ENCODE measurements at places on chromosomes 1 and 21.

DNA sequence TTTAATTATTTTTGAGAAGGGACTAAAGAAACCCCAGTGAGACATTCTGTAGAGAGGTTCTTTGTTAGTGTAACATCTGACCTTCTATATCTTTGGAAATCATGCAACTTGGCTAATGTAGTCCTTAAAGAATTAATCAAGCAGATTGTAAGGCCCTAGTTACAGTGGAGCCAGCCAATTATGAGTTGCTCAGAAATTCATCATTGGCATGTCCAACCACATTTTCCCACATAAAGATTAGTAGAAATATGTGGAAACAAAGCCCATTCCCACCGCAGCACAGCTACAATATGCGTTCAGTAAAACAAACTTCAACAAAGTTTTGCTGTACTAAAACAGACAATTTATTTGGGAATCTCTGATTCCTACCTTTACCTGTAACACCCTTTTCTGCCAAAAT is 27.8 kb downstream of the WNT2B start:
- DNase-seq: no peak

DNA sequence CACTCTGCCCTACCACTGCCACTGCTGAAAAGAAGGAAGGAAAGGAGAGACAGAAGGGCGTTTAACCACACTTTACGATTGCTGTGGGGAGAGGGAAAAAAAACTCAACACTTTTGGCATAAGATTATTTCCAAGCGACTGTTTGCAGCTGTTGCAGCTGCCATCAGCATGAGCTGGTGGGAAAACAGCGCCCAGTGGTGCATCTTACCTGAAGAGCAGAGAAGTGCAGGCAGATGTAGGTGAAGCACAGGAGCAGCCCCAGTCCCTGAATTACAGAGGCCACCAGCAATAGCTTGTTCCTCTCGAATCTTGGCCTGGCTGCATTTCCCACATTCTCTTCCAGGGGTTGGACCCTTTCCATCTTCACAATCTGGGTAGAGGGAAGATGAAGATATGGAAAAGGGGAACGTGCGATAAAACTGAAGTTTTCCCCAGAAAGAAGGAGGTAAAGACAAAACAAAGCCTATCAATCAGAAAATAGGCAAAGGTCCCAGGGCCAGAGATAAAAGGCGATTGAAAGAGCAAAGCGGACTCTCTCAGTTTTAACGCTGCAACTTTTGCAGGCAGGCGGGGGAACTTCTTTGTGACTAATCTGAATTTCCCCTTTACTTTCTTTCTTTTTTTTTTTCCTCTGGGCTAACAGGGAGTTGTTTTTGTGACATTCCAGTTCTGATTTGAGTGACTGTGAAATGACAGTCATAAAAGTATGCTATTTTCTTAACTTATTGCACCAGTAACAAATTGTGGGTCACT is at the start of gene TNFSF4:
TSS of gene TNFSF4 (minus strand) at position 516 of the 753 bp plus-strand sequence. CDS start at position 361, 155 bp downstream.
- no peak for DNase-seq

- no peak for DNase-seq
Measured at GRCh38 chr21:44919913-44920693, 596 bp downstream of the ITGB2 start.

DNA sequence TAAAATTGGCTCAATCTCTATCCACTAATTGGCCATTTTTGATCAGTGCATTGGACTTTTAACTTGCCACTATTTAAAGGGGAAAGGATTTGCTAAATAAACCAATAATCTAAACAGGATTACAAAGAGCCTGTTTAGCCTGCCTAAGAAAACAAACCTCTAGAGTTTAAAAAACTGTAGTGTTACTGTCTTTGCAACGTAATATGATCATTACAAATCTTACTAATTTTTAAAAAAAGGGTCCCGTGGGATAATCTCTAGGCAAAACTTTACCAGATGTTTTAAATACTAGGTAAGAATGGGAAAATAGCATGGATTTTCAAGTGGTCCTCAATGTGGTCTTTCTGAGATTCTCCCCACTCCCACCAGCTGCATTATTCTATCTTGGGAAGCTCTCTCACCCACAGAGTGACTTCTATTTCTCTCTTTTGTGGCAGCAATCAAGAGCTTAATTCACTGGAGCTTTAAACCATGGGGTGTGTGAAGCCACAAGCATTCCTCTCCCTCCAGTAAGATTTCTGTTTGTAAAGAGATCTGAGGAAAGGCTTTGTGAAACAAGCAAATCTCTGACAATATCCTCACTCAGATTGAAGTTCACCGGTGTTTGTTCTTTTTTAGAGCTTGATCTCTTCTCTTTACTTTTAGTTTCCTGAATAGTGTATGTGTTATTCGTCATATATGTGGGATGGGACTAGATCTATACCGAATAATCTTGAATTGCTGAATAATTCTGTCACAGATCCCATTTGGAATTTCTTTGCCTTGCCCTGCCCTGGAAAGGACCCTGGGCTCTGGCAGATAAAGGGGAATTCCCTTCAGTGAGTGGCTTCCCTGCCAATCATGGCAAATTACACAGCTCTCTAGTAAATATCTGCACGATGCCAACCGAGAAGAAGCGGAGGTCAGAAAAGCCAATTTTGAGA is 132.2 kb downstream of the TLR5 start:
- no peak for DNase-seq

DNA sequence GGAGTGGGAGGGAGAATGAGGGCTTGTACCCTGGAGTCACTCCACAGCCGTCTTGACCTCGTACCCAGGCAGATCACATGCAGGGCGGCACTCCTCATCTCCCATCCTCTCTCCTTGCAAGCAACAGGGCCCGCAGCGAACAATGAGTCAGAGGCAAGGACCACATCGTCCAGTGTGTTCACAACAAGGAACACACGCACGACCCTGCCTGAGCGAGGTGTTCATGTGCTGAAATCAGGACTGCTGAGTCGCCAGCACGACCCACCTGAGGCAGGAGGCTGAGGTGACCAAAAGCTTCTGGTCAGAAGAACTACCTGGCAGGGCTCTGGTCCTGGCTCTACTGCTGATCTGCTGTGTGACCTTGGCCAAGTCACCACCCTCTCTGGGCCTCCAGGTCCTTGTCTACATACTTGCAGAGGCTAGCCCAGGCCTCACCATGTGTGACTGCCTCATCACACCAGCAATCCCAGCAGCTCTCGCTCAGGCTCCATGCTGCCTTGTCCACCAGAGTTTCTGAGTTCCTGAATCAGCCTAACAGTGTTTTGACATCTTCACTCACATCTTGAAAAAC is 78.0 kb downstream of the SSBP3 start:
- no peak for DNase-seq

GRCh38 chr1:22838965-22839364 is 128.3 kb downstream of the EPHB2 start:
- no peak for DNase-seq

DNA sequence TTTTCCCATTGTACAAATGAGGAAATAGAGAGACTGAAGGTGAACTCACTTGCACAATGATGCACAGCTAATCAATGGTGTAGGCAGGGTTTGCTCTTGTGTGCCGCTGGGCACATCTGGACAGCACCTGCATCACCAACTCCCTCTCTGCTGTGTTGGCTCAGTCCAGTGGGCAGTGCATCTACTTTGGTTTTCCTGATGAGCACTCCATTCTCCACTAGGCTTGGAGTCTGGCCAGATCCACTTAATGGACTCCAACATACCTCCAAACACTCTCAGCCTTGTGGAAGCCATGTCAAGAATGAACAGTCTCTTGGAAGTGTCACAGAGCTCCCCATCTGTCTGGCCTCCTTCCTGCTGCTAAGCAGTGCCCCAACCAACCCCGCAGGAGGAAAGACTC is 152.2 kb downstream of the HIVEP3 start:
- no peak for DNase-seq

DNA sequence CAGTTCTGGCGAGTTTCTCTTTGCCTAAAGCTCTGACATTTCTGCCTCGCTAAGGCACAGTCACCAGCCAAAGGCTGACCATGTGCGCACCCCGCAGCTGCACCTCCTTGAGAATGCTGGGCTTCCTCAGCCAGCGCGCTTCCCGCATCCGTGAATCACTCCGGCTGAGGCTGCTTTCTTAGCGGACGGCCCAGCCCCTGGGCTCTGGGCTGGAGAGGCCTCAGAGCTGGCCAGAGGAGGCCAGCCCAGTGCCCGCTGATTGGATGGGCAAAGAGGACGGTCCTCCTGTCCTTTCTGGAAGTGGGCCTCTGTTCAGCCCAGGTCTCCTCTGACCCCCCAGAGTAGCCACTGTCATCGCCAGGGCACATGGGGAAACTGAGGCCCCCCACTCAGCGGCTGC is 56.1 kb downstream of the PRDM16 start:
- DNase-seq: no peak

- no peak for DNase-seq
Measured at GRCh38 chr1:32066489-32066873, 6.3 kb upstream of the TMEM39B start.

DNA sequence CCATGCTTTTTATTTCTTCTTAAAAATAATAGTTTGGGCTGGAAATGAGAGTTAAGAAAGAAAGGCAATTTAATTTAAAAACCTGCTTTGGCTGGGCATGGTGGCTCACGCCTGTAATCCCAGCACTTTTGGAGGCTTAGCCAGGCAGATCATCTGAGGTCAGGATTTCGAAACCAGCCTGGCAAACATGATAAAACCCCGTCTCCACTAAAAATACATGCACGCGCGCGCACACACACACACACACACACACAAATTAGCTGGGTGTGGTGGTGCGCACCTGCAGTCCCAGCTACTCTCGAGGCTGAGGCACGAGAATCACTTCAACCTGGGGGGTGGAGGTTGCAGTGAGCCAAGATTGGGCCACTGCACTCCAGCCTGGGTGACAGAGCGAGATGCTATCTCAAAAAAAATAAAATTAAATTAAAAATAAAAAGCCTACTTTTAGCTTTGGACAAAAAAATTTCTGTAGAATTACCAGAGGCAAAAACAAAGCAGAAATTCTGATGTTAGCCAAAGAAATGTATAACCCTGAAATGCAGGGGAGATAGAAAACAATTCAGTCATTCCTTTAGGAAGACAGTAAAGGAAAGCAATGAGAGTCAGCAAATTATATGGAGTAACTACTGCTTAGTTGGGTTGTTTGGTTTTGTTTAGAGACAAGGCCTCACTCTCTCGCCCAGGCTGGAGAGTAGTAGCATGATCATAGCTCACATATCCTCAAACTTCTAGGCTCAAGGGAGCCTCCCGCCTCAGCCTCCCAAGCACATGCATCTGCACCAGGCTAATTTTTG is 15.7 kb upstream of the IPP start:
- no peak for DNase-seq

DNA sequence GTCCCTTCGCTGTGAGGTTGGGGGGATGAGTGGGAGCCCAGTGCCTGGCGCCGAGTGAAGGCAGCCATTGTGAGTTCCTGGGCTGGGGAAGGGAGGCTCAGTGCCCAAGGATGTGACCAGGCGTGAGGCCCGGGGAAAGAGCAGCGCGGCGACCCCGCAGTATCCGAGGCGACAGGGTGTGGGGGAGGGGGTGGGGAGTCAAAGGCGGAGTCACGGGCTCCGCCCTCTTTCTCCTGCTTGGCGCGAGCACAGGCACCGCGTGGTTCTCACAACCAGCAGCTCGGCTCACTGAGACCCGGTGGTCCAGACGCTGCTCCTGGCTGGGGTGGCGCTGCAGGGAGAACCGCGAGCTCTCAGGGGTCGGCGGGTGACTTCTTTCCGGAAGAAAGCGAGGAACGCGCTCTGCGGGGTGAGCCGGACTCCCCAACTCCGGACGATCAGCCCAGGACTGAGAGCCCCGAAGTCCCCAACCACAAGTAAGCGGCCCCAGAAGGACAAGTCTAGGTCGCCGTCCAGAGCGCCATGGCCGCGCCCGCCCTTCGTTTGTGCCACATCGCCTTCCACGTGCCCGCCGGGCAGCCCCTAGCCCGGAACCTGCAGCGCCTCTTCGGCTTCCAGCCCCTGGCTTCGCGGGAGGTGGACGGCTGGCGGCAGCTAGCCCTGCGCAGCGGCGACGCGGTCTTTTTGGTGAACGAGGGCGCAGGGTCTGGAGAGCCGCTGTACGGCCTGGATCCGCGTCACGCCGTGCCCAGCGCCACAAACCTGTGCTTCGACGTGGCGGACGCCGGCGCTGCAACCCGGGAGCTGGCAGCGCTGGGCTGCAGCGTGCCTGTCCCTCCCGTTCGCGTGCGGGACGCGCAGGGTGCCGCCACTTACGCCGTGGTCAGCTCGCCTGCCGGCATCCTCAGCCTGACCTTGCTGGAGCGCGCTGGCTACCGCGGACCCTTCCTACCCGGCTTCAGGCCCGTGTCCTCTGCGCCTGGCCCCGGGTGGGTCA is at the start of gene HPDL:
TSS of gene HPDL (plus strand) at position 269 of the 997 bp plus-strand sequence. CDS start at position 523, 254 bp downstream.
- DNase-seq: peak; percentile 94

DNA sequence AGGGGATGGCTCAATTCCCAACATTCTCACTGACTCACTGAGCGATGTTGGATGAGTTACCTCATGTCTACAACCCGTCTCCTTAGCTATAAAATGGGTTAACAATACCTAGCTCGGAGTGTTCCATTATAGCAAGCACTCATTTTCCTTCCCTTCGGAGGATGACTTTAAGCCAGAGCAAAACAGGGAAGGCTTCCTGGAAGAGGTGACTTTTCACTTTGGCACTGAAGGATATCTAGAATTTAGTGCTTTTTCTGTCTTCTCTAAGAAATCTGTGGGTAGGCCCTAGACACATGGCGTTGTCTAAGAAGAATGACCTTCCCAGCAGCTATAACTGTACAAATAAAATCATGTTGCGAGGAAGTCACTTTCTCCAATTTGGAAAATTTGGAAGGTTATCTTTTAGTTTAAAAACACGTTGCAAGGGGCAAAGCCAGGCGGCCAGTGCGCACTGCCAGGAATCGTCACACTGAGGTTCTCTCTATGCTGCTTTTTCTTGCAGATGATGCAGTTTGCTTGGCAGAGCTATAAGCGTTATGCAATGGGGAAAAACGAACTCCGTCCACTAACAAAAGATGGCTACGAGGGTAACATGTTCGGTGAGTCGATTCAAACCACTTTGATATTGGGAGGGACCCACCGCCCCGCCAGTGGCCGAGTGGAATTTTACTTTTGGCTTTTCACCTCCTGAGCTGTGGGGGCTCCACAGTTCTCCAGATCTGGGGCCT is 69.5 kb downstream of the MAN1C1 start:
- no peak for DNase-seq

GRCh38 chr1:226092965-226093364 is 30.4 kb downstream of the H3-3A start:
- no peak for DNase-seq

DNA sequence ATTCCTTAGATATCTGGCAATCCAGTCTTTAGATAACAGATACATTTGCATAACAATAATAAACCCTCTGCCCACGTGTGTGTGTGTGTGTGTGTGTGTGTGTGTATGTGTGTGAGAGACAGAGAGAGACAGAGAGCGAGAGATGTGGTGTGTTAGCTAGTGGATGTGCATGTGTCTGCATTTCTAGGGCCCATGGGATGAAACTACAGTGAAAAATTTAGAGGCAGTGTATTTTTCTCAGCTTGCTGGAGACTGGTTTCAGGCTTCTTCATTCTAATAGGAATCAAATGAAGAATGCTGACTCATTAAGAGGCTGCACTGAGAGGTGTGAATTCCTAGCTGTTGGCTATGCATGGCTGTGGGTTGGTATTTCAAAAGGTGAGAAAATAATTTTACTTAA is 303.2 kb downstream of the LMX1A start:
- DNase-seq: no peak

All from H9 (cell line).